ENCODE measurements at places on chromosomes 4 and X.

DNA sequence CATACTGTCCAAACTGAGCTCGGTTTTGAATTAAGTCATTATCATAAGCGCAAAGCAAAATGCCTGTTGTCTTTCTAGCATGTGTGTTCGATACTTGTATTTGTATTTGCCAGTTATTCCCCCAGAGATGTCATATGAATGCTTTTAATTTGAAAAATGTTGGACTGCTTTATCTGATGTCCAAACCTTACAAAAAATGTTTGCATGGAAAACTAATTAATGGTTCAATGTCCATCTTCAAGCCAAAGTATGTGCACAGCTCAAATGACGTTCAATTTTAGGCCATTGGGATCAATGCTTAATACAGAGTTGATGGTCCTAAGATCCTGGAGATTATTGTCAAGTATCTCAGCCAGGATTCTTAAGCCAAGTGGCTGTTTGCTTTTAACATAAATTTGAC is 17.2 kb upstream of the HPGDS start:
- DNase-seq, result no peak

GRCh38 chrX:133913658-133914388 is 71.6 kb downstream of the GPC3 start:
- no peak for DNase-seq

GRCh38 chr4:187940299-187940698 is 55.3 kb upstream of the ZFP42 start:
- DNase-seq, result no peak

- DNase-seq, result no peak
Observed at GRCh38 chr4:38105475-38106220, 145.4 kb downstream of the PTTG2 start.

DNA sequence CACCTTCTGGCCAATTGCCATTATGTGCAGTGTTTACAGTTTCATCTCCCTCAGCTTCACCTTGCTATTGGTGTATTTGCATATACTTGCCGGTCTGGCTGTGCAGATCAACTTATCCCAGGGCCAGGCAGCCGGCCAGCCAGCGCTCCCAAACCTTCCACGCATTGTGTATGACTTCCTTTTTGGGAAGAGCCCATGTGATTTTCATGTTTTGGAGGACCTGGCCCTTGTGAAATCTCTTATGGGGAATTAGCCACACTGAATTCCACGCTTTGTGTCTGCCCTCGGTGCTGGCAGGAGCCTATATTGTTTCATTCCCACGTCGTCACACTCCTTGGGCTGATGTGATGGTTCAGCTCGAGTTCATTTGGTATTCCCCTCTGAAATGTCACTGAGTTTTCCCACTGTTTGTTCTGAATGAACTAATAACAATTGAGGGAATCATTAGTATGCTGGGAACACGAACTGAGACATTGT is 6.0 kb upstream of the PDLIM3 start:
- no peak for DNase-seq

DNA sequence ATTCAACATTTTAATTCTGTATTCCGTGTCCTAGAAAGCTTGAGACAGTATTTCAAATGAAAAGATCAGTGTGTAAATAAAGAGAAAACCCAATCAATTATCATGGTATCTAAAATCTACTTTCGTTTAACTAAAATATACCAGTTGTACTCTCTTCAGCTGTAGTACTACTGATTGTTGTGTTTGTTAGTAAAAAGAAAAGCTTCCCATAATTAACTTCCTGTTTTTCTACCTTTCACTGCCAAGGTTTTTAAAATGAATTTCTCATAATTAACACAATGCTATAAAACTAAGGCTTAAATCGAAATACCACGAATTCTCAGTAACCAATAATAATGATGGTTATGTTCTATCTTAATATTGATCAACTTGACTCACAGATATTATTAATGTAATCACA is 37.4 kb downstream of the PPP3CA start:
- DNase-seq, result no peak

DNA sequence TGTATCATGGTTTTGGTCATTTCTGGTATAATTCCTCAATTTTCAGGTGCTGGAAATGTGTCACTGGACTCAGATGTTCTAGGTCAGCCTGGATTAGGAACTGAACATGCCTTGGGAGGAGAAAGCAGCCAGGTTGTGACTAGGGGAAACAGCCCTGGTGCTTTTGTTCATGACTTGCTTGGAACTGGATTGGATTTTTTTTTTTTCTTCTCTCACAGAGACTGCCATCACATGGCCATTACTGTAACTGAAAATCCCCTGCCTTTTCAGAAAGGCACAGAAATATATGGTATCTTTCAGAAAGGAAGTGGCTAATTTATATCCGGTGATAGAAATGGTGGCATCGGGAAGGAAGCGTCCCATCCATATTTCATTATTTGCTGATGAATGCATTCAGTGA is 34.6 kb downstream of the SEPTIN11 start:
- no peak for DNase-seq

DNA sequence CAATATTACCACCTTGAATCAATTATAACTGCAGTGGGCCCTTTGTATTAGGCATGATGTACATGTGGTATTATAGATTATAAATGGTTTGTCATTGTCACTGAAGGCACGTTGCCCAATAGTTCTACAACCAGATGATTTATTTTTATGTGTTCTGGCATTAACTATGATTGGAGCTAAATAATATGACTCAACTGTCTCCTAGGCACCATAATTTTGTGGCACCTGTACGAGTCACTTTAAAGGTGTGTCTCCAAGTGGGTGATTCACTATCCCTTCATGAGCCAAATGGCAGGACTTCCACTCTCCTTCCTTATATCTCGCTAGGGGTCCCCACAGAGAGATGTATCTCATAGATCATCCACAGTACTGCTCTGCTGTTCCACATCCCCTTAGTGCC is 6.1 kb upstream of the SMPX start:
- DNase-seq, result no peak

- no peak for DNase-seq
Observed at GRCh38 chrX:21745756-21746155, 12.2 kb downstream of the SMPX start.

DNA sequence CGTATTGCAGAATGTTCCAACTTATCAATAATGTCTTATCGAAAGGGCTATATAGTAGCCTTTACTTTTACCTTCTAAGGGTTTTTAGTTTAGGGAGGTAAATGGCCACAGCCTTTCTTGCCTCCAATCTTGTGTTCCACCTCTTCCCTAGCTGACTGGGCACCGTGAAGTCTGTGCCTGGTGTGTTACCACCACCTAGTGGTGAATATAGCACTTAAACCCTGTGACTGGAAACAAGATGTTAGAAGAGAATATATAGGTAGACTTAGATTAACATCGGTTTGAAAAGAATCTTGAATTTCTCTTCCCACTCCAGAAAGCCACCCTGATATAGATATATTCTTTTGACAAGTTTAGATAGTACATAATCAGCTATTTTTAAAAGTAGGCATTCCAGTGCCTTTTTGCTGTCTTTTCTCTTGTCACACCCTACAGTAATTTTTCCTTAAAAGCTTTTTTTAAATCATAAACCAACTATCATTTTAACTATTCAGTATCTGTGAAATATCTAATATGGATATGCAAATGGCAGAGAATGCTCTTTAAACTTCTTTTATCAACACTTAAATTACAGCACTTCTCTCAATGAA is 27.8 kb upstream of the ADH7 start:
- DNase-seq, result peak; percentile 56

- DNase-seq, result peak; percentile 7
Observed at GRCh38 chrX:153926858-153927671, 1.0 kb upstream of the ARHGAP4 start.

GRCh38 chr4:65535113-65535512 is 135.2 kb downstream of the EPHA5 start:
- DNase-seq, result no peak

- DNase-seq, result no peak
Observed at GRCh38 chrX:66994729-66995128, 355.9 kb upstream of the EDA2R start.

- DNase-seq, result no peak
Observed at GRCh38 chr4:39450618-39451017, 8.1 kb downstream of the RPL9 start.

DNA sequence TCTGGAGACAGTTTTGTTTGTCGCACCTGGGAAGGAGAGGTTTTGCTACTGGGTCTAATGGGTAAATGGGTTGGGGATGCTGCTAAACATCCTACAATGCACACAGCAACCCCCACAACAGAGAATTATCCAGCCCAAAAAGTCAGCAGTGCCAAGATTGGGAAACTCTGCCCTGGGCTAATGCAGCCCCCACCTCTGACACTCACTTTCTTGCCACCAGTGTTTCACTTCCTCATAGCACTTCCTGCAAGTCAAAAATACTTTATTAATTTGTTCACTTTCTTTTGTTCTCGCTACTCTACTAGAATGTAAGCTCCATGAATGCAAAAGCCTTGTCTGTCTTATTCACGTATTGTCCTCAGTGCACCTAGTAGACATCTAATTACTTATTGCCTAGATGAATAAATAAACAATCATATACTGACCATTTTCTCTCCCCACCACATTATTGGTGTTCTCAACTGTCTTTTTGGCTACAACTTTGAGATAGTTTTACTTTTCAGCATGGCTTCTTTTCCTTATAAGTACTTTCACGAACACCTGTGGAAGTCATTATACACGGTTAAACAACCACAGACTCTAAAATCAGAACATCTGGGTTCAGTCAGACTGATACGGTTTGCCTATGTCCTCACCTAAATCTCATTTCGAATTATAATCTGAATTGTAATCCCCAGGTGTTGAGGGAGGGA is 82.0 kb upstream of the PITX2 start:
- DNase-seq, result no peak

GRCh38 chr4:106914223-106914622 is 121.9 kb downstream of the DKK2 start:
- DNase-seq, result peak; percentile 35

GRCh38 chr4:19213388-19213787 is 1038.3 kb upstream of the SLIT2 start:
- no peak for DNase-seq

DNA sequence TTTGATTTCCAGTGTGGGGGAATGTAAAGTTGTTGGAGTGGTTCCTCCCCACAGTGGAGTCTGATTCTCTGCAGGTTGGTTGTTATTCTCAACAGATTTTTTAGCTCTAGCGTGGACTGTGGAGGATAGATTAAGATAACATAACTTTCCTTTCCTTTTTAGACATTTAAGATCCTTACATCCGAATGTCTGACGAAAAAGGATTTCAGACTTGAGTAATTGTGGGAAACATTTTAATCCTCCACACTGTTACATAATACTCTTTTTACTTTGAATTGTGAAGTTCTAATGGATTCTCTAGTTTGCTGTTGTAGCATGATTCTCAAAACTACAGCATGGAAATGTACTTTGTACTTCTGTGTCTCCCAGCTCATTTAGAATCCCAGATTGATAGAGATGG is 107.8 kb downstream of the ARHGAP10 start:
- DNase-seq, result no peak

GRCh38 chrX:132207996-132208395 is 11.3 kb downstream of the RAP2C start:
- DNase-seq, result no peak

DNA sequence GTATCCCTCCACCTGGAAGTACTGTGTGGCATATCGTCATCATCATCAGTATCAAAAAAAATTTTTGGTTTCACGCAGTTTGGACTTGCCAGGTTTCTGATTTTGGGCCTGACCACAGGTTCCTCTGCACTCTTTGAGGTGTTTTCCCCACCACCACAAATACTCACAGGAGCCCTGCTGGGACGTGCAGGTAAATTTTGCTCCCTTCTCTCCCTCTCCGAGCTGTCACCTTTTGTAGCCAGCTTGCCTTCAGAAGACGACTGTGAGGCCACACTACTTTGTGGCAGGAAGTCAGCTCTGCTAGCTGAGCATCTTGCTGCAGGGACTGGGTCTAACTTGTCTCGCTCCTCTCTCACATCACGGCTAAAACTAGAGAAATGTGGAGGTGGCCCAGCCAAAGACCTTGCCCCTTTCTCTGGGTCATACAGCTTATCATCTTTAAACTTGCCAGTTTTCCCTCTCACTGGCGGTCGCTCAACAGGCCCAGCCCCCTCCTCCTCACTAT is 2.8 kb downstream of the PJA1 start:
- DNase-seq, result no peak

DNA sequence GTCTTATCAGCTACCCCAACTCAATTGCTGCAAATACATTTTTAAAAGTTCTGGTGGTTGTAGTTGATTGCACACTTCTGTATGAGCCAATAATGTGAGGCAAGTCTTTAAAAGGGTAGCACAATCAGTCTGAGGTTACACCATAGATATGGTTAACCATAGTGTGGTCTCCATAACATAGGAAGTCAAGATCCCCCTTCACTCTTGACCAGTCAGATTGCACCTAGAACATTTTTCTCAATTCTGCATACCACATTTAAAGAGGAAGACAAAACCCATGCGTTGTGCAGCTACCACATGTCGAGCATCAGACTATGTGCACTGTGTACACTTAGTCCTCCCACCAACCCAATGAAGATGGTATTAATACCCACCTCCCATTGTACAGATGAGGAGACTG is 26.5 kb upstream of the CYBB start:
- DNase-seq, result no peak

- no peak for DNase-seq
Observed at GRCh38 chrX:40154250-40154852, 56.6 kb upstream of the BCOR start.

DNA sequence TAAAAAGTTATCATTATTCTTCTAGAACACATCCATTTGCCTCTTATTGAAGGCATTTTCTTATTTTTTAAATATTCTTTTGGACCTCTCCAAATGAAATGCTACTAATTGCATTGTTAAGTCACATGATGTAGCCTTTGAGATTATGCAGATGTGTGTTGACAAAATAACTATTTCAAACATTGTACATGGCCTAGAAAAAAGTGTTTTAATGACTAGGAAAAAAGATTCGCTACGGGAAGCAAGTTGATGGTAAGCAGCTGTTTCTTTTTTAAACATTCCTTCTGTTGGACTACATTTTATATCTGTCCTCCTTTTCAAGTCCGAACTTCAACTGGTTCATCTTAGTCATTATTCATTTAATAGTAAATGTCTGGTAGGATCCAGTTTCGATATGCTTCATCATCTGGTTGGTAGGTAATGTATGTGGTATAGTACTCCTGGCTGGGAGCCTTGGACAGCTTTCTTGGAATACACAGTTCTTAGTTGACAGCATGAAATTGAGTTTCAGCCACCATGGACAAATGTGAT is 34.3 kb upstream of the GUCY1A1 start:
- no peak for DNase-seq

- no peak for DNase-seq
Observed at GRCh38 chr4:113760094-113760794, 1.3 kb downstream of the CAMK2D start.

- DNase-seq, result no peak
Observed at GRCh38 chrX:28584025-28584424, 3.2 kb upstream of the IL1RAPL1 start.

GRCh38 chrX:112818114-112819007 is 22.3 kb downstream of the AMOT start:
- DNase-seq, result no peak

GRCh38 chrX:132594129-132594528 is 105.3 kb upstream of the MBNL3 start:
- DNase-seq, result no peak

DNA sequence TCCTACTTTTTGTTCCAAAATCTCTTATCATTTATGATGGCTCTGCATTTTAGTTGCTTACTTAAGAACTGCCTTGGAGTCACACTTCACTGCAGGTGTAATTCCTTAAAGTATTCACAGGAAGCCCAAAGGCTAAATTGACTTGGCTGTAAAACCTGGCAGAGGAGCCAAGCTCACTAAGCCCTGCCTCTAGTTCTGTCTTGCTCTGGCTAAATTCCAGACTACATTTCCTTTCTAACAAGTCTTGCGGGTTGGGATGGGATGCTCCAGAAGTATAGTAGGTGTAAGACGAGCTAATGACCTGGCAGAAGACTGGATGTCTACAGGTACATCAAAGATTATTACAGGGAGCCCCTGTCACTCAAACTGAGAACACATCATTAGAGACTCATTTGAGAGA is 924.0 kb upstream of the INTU start:
- DNase-seq, result no peak

Data from AG09319 (cell line).